ENCODE measurements at places on chromosomes 4 and X. TPM values are rescaled to one million over a fixed set of nuclear protein-coding genes. Genes with fewer than 3 reads are reported as not detected.

GRCh38 chr4:744212-744841 is 38.7 kb downstream of the PCGF3 start:
- no peak for DNase-seq

- DNase-seq, result no peak
Observed at GRCh38 chr4:146334862-146335449, 120.6 kb downstream of the REELD1 start.

- DNase-seq, result no peak
Observed at GRCh38 chr4:93436000-93436626, 392.4 kb upstream of the ATOH1 start.

The SCML2 gene
- 4.2 TPM for total RNA-seq
